ENCODE measurements at places on chromosomes 4 and X.

GRCh38 chrX:133868250-133868649 lies 117.1 kb downstream of the GPC3 start:
- DNase-seq: no peak

GRCh38 chr4:94802091-94802490 lies 44.3 kb downstream of the BMPR1B start:
- no peak for DNase-seq

GRCh38 chrX:48705871-48706270 lies 9.3 kb downstream of the SUV39H1 start:
- no peak for DNase-seq

DNA sequence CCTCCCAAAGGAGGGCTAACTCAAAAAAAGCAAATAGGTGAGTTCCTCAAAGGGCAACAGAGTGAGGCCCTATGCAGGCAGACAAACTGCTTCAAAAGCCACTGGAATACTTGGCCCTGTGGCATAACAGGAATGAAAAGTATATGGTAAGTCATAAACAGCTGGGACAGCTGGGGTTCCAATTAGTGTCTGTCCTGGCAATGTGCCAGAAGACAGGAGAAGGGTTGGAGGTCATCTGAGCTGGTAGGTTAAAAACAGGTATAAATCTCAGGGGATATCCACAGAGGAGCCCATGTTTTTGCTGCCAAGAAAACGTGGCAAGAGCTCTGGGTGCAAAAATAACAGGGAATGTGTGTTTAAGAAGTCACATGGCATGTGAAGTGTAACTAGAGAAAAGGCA lies 111.6 kb downstream of the APOOL start:
- DNase-seq: no peak

GRCh38 chr4:21890231-21890630 lies 58.3 kb downstream of the KCNIP4 start:
- DNase-seq: peak; percentile 48

DNA sequence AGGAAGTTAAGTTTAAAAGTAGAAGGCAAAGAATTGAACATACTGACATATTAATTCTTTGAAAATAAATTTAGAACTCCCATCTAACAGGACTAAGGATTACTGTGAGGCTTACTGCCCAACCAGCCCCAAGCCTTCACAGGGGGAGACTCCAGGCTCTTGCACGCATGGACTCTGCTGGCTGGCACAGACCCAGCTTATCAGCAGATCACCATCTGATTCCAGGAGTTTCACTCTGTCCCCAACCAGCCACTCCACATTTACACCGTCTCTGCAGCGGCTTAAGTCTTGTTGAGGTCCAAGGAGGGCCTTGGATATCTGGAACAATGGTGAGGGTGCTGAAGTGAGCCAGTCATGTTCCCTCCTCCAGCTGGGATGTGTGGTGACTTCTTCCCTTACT lies 16.4 kb upstream of the OTUD4 start:
- no peak for DNase-seq

GRCh38 chrX:126170720-126171119 lies 4.6 kb upstream of the DCAF12L2 start:
- DNase-seq: no peak

- no peak for DNase-seq
Observed at GRCh38 chr4:131159261-131159660, 1989.8 kb upstream of the PCDH10 start.

GRCh38 chrX:65697915-65698796 lies 30.7 kb downstream of the MSN start:
- peak; percentile 39 for DNase-seq

GRCh38 chr4:74675673-74676279 lies 118.5 kb downstream of the BTC start:
- DNase-seq: peak; percentile 68

DNA sequence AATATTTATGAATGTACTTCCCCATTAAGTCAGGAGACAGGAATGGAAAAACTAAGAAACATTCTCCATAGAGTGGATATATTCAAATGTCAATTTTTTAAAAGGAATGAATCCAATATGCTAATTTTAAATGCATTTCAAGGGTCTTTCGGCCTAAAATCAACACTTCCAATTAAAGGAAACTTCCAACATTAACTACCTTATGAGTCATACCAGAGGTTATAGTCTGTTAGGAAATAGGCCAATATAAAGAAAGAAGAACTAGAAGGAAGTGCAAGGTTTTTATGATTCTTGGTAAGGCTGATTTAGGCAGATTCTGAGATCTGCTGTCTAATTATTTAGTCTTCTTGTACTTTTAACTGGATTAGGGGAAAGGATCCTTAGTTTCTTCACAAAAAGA lies 260.1 kb upstream of the EDNRA start:
- no peak for DNase-seq

GRCh38 chr4:155548173-155548572 lies 118.5 kb upstream of the GUCY1A1 start:
- DNase-seq: peak; percentile 65

- no peak for DNase-seq
Observed at GRCh38 chr4:164428561-164428960, 325.4 kb upstream of the SMIM31 start.

DNA sequence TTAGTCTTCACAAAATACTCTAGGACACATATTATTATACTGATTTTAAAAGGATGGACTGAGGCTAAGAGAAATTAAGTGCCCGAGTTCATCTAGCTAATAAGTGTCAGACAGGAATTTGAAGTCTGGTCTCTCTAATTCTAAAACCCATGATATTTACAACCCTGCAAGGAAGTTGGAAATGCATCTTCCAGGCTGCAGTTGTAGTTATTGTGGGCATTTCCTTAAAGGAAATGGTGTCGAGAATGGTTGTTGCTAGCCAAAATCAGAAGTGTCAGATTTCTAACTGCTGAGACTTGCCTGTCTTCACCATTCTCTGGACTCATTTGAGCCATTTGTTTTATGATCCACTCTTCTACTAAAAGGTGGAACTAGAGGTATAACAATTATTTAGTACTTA lies 82.5 kb downstream of the FAT4 start:
- DNase-seq: no peak

DNA sequence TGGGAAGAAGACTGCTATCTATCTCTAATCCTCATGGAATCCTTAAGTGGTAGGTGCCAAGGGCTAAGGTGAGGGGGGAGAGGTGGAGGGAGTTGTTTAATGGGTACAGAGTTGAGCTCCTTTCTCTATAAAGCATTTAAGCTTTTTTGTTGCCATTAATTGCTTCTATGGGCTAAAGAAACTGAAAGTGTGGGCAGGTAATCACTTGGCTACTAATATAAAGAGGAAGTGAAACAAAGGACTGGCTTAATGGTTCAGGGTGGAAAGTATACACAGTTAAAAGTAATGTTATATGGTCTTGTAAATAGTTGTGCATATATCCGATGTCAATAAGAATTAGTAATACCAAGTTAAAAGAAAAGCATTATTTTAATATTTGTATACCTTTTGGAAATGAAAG lies 83.9 kb downstream of the POLA1 start:
- DNase-seq: no peak

- no peak for DNase-seq
Observed at GRCh38 chr4:105461621-105462382, 12.1 kb downstream of the PPA2 start.

- no peak for DNase-seq
Observed at GRCh38 chrX:39507034-39507433, 590.7 kb downstream of the BCOR start.

DNA sequence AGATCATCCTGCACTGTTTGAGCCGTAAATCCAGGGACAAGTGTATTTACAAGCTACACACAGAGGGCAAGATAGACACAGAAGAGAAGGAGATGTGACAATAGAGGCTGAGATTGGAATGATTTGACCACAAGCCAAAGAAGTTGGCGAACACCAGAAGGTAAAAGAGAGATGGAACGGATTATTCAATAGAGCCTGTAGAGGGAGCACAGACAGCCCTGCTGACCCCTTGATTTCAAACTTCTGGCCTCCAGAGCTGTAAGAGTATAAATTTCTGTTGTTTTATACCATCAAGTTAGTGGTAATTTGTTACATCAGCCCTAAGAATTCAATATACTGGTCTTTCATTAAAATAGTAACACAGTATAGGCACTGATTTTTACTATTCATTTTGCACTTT lies 447.8 kb downstream of the FAT4 start:
- DNase-seq: peak; percentile 17

- DNase-seq: no peak
Observed at GRCh38 chrX:49193542-49193964, 6.4 kb downstream of the SYP start.
